Forelimb muscle (tissue), 1 donor: ENCODE measurements at places on chromosomes 4 and X.

DNA sequence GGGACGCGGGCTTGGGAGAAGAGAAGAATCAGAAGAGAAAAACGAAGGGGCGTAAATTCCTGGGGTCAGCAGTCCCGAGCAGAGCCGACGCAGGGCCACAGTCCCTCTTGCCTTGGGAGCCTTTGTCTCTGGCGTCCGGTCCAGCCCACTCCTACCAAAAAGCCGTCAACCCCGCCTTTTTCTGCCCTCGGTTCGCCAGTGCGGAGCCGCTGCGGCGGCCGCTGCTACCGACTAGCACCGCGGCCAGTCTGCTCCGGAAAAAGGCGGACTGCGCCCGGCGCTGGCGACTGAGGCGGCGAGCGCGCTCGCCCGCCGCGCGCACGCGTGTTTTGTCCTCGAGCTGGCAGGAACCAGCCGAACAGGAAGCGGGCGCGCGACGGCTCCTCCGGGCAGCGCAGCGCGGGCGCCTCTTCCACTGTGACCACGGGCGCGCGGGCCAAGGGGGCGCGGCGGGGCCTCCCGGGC, 502 bp downstream of the HNRNPDL start:
- DNase-seq: peak; percentile 13

- DNase-seq: no peak
Observed at GRCh38 chrX:139739138-139739537, 31.2 kb upstream of the MCF2 start.

DNA sequence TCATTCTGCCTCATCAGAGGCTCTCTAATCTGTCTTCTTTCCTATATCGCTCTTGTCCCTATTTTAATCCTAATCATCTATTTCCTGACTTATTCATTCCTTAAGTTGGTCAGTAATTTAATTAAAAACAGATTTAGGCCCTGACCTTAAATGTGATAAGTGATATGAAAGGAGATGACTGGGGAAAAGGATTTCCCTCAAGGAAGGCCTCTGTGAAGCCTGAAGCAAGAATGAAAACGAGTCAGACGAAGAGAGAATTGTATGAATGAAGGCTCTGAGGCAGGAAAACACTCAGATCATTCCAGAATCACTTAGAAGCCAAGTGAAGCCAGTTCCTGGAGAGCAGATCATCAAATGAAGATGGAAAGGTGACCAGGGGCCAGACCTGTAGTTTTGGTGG, 22.1 kb downstream of the PKD2 start:
- no peak for DNase-seq

- no peak for DNase-seq
Observed at GRCh38 chr4:2793586-2794485, 951 bp downstream of the SH3BP2 start.

DNA sequence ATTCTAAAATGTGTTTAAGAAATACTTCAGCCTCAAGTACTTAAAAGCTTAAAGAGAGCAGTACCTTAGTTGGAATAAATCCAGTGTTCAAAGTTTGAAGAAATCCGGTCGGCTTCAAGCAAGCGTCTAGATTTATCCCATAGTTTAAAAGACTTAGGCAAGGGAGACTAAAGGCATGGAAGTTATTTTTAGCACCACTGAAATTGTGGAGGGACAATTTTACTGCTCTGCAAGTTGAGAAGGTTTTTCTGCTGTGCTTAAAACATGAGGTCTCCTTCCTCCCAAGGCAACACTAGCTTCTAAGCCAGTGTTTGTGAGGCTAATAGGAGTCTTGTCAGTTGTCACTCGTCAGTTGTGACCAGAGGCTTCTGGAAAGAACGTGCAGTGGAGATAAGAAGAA, 183.5 kb downstream of the MSL3 start:
- DNase-seq: no peak

GRCh38 chrX:13721371-13721770, 13.0 kb downstream of the TRAPPC2 start:
- DNase-seq: no peak

DNA sequence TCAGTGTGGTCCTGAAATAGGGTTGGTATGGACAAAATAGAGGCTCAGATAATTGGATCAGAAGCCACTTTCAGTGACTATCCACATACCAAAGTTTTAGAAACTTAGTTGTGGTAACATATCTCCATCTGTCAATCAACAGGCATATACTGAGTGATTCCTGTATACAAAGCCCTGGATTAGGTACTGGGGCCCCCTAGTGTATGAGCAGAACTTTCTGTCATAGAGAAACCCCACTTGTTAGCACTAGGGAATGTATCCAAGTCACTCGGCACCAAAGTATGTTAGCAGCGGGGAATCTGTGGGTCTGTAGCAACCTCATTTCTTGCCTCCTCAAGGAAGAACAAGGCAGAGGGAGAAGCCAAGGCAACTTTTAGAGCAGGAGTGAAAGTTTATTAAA, 50.7 kb downstream of the MAP7D3 start:
- DNase-seq: no peak
